Renal cortex interstitium (tissue), 15 donors: ENCODE measurements at places on chromosomes 5 and 9. TPM values are rescaled to one million over a fixed set of nuclear protein-coding genes. Genes with fewer than 3 reads are reported as not detected.

IGFBPL1 gene
- polyA plus RNA-seq, result 1.4 TPM

LHX6 gene
- polyA plus RNA-seq, result 3.5 TPM

PDE6A gene
- 0.16 TPM for polyA plus RNA-seq

RFESD gene
- 4.1 TPM for polyA plus RNA-seq

KCNV2 gene
- 0.14 TPM for polyA plus RNA-seq

IQGAP2 gene
- polyA plus RNA-seq, result 57.9 TPM

GPRIN1 gene
- 1.4 TPM for polyA plus RNA-seq

TEK gene
- 35.6 TPM for polyA plus RNA-seq

PHPT1 gene
- polyA plus RNA-seq, result 63.4 TPM

GPX3 gene
- 891 TPM for polyA plus RNA-seq

SUSD3 gene
- 8.4 TPM for polyA plus RNA-seq

ARSI gene
- polyA plus RNA-seq, result 4.3 TPM

DNA sequence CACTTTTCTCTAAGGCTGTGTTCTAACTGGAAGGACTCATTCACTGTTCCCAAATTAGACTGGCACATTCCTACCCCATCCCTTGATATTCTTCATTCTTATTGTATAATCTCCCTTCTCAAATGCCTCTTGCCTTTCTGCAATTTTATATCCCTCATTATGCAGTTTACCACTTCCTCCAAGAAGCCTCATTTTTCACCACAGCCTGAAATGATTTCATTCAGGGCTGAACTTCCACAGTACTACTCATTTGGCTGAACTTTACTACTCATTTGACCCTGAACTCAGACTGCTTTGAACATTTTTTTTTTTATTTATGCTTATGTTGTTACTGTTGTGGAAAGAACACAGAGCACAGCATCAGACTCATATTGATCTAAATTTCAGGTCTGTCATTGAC is 32.7 kb downstream of the GRIA1 start:
- DNase-seq, result no peak

DNA sequence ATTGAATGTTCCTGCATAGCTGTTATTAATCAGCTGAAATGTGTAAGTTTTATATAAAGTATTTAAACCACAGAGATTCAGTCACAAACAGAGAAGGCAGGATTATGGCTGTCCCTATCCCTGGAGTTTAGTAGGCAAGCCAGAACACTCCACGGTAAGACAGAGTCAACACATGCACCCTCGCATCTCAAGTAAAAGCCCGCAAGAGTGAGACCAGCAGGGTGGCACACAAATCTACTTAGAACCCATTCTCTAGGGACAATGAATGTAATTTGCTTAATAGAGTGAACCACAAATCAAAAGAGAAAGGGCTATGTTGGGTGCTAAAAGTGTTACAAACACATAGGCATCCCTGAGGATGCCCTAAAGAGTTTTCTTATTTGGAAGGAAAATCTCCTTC is 35.1 kb downstream of the LPAR1 start:
- no peak for DNase-seq

DNA sequence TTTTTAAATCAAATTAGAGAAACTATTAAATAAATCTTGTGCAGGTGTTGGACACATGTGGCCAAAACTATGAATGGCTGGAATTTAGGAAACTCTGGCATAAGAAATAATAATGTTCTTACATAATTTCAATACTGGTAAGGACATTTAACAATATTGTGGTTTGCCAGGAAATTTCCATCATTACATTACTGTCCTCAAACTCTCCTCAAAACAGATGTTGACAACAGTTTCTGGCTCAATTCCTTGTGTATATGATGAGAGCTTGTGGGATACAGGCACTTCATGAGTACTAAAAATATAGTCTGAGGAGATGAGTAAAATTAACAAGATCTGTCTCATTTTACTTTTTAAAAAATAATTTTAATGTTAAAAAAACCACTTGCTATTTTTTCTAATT is 27.9 kb downstream of the MCTP1 start:
- DNase-seq, result no peak

GRCh38 chr9:89093201-89093975 is 85.2 kb downstream of the SHC3 start:
- no peak for DNase-seq

DNA sequence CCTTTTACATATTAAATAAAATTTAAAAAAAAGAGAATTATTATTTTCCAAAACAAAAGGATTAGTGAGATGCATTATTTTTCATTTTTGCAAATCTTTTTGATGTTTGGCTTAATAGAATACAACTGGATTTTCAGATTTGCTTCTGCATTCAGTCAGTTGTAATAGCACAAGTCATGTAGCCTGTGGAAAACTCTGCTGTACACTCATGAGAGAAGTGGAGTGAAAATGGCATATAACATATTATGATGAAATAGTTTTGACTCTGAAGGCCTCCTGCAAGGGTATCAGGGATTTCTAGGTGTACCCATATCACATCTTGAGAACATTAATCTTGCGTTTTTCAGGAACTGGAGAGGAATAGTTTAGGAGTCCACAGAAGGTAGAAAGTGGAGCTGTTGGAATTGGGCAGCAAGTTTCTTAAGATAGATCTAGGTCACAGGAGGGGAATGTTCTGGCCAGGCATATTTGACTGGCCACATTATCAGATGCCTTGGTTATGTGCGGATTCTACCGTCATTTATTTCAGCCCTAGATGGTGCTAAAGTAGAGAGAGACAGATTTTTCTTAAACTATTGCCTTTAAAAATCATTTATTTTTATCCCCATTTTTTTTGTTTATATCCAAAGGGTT is 16.4 kb downstream of the LNPEP start:
- no peak for DNase-seq

DNA sequence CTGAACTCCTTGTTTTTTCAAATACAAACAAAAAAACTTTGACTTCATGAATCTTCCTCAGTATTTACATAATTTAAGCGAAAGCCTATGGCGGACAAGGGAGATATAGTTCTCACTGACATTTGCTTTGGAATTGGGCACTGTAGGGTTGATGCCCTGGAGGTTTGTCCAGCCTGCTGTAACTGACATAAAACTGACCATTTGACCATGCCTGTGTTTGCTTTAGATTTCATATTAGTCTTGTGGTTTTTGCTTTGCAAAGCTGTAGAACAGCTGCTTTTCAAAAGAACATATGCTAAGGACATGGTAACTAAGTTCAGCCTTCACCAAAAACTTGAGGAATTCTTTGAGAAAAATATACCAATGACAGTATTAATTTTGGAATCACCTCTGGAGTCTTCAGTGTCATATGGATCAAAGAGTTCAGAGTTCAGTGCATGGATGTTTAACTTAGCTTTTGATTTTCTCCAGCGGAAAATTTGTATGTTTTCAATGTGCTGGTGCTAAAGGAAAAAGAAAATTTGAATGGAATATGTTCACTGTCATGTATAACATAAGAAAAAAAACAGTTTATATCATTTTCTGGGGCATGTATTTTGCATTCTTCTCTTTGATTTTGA is 1013.1 kb downstream of the NR2F1-AS1 start:
- no peak for DNase-seq

DNA sequence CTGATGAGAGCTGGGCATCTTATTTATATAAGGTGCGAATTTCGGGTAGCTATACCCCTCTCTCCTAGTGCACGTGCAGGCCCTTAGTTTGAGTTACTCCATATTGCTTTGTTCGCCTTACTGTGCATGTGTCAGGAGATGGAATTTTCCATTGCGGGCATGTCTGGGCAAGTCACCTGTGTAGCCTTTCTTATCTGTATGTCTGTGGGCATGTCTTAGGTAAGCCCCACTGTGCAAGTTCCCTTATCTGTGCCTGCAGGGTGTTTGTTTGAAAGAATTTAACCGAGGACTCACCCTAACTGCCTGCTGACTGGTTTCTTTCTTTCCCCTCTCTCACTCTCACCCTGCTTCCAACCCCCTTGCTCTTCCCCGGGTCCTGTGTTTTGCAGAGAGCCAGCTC is 140.7 kb upstream of the RANBP3L start:
- DNase-seq, result no peak

DNA sequence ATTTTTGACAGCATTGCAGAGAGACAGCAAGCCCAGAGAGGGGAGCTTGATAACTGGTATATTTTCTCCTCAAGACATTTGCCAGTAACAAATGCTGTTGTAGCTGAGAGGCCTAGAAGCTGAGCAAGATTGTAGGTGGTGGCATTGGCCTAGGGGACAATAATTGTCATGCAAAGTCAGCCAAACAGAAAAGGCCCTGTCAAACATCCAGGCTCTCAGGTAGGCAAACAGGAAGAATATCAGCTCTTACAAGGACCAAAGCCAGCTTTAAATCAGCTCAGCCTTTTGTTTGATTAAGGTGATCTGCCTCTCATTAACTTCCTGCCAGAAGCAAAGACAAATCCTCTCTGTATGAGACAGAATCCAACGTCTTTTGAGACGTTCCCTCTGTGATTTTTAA is 29.7 kb upstream of the BARX1 start:
- DNase-seq, result no peak

DNA sequence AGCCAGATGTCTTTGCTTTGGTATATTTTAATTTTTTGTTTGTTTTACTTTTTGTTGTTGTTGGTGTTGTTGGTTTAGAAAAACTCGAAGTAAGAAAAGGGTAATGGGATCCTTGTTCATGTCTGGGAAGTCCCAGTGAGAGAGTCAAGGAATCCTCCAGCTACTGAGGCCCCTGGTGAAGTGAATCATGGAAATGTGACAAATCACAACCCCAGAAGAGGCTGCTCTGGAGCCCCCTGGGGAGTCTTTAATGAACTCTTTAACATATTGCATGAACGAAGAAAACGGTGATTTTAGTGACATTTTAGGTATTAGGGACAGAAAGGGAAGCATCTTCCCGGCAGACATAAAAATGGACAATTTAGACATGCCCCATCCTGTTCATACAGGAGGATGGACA is 41.3 kb downstream of the TMEM174 start:
- no peak for DNase-seq

GRCh38 chr5:160245506-160246086 is 16.3 kb downstream of the FABP6 start:
- DNase-seq, result no peak

DNA sequence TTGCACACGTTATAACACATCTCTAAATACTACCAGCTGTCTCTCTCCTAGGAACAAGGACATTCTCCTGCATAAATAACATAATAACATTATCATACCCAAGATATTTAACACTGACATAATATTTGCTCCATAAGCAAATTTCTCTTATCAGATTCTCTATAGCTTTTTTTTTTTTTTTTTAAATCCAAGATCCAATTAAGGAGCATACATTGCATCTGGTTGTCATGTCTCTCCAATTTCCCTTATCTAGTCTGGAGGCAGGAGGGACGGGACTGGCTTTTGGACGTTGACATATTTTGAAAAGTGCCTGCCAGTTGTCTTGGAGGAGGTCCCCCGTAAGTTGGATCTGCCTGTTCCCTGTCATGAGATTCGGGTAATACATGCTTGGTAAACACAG is 76.6 kb downstream of the RAPGEF1 start:
- DNase-seq, result no peak

GRCh38 chr5:88964831-88965230 is 81.8 kb upstream of the MEF2C start:
- DNase-seq, result no peak

GRCh38 chr9:34600908-34601307 is 11.0 kb downstream of the RPP25L start:
- DNase-seq, result no peak

GRCh38 chr5:115600766-115601165 is 1.5 kb downstream of the TICAM2 start:
- DNase-seq, result no peak

GRCh38 chr9:100229136-100229535 is 123.6 kb downstream of the TEX10 start:
- no peak for DNase-seq

DNA sequence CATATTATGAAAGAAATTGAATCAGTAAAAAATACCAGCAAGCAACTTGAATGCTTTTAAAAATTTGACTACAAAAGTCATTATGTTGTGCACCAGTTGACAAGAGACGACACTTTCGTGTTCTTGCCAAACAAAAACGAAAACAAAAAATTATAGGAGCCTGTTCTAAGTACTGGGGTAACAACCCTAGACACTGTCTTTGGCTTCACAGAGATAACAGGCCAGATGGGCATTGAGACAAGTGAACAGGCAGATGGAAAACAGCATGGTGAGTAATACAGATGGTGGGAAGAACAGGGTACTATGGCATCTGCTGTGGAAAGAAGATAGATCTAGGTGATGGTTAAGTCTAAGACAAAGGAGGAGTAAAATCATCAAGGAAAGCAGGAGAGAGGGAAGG is 99.0 kb downstream of the CDH12 start:
- DNase-seq, result no peak

DNA sequence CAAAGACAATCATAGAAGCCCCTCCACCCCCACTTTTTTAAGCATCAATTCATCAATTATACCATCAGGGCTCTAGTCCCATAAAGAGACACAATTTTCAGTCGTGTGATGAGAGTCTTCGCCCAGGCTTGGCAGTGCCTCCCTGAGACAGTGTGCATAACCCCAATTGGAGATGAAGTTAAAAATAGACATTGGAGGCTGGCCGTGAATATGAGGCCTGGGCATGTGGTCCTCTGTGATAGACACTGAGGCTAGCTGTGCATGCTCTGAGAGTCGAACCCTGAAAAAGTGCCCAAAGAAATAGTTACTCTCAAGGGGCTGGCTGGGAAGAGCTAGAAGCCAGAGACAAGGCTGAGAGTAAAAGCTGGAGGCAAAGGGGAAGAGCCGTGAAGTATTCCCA is 248.6 kb upstream of the NR4A3 start:
- no peak for DNase-seq

GRCh38 chr9:14272927-14273528 is 40.9 kb downstream of the NFIB start:
- DNase-seq, result no peak

GRCh38 chr9:116689486-116690032 is 2.5 kb downstream of the TRIM32 start:
- DNase-seq, result no peak

GRCh38 chr9:70566066-70566465 is 151.6 kb upstream of the KLF9 start:
- no peak for DNase-seq

- DNase-seq, result no peak
These were observed 122.9 kb upstream of the TAF11L2 start for GRCh38 chr5:17374973-17375742.

DNA sequence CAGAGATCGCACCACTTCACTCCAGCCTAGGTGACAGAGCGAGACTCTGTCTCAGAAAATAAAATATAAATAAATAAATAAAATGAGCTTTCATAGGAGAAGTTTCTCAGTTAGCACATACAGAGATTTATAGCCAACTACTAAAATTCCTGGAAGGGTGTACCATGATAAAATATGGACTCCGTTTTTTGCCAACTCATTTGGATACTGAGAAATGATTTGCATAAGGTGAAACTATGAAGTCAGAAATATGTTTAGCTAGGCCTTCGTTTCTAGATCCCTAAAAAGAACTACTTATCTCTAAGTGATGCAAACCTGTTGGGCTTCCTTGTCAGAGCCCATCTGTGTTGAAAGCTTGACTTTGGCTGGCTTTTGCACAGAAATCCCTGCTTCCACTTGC is 56.9 kb upstream of the SLC1A1 start:
- DNase-seq, result no peak

GRCh38 chr9:121599872-121600585 is 51.4 kb upstream of the DAB2IP start:
- DNase-seq, result no peak

- no peak for DNase-seq
These were observed 275.3 kb downstream of the GADD45G start for GRCh38 chr9:89880161-89880560.
